ENCODE measurements at places on chromosomes 1 and 21. TPM values are rescaled to one million over a fixed set of nuclear protein-coding genes. Genes with fewer than 3 reads are reported as not detected.

Gene HJV
- not detected for total RNA-seq

Gene ARHGEF11
- 13.2 TPM for total RNA-seq

Gene STXBP3
- total RNA-seq: 25.5 TPM

Gene IVL
- 145 TPM for total RNA-seq

Gene KRTAP7-1
- total RNA-seq: not detected

Gene OPTC
- not detected for total RNA-seq

Gene TTC39A
- 32.6 TPM for total RNA-seq

Gene SLC9C2
- 0.12 TPM for total RNA-seq

Gene MCM3AP
- 53.6 TPM for total RNA-seq

Gene PRR9
- not detected for total RNA-seq

Gene GBP7
- not detected for total RNA-seq

Gene MCOLN3
- 0.36 TPM for total RNA-seq

Gene FCGR3A
- 1.00 TPM for total RNA-seq

Gene ATF3
- total RNA-seq: 2.7 TPM

Gene C4BPA
- 0.24 TPM for total RNA-seq

Gene ANGPTL1
- 4.1 TPM for total RNA-seq

Gene TCP10L
- total RNA-seq: not detected

Gene OR14C36
- total RNA-seq: not detected

Gene TRPM2
- total RNA-seq: 1.2 TPM

Gene TIPRL
- 30.9 TPM for total RNA-seq

Gene ANGPTL7
- not detected for total RNA-seq

Gene RGSL1
- total RNA-seq: not detected

Gene ZMPSTE24
- total RNA-seq: 25.8 TPM

Data from esophagus mucosa (tissue), 1 donor.